Stimulated activated CD4-positive, alpha-beta T cell treated with anti-CD3 and anti-CD28 coated beads, TNF-alpha, amount 100 ng/mL, for 4 hours (primary cell): ENCODE measurements at places on chromosomes 7 and 10.

DNA sequence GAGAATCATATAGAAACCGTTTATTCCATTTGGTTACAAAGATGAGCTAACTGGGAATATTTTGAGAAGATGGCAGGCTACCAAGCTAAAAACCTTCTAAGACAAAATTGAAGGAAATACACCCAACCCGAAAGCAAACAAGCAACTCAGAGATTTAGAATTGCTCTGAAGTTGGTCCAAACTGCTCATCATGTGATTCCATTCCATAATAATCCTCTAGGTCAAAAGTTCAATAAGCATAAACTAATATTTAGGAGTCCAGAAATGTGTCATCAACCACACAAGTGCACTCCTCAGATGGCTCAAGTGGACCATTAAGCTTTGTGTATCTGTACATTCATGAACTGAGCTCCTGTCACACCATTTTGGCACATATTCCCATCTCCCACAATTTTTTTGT, 28.7 kb downstream of the DGKI start:
- DNase-seq: no peak

DNA sequence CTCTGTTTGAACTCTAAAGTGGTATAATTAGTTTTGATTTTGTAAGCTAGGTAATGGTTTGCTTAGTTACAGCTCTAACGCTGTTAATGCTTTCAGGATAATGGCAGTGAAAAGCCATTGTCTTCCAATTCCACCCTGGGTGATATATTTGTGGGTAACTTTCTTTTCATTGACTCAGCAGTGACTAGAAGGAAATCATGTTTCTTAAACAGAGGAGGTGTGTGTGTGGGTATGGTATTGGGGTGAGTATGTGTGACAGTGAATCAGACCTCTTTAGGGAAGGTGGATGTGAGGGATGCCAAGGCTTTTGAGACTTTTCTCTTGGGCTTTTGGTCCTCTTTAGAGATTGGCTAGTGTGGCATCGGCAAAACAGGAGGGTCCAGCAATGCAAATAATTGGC, 13.6 kb downstream of the ENTPD7 start:
- no peak for DNase-seq

DNA sequence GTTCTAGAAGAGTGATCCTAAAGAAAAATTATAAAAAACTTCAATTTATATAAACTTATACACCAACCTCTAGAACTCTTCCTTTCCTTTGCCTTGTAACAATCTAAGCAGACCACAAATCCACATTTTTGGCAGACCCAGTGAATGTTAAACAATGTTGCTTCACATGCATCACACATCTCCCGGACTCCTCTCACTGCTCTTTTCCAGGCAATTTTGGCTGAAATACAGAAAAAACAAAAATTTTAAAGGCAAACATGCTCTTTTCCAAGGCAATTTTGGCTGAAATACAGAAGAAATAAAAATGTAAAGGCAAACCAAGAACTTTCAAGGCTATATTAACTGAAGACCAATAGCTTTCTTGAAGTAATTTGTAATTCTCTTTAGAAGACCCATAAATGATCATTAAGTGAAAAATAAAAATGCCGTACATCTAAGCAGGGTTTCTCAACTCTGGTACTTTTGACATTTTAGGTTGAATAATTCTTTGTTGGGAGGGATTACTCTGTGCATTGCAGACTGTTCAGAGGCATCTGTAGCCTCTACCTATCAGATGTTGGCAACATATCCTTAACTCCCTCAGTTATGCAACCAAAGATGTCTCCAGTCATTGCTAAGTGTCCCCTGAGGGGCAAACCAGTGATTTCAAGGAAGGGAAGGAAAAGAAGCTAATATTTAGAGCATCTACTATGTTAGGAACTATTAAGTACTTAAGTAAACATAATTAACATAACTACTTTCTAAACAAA, 64.4 kb downstream of the NRBF2 start:
- no peak for DNase-seq

- DNase-seq: no peak
Measured at GRCh38 chr10:663466-663751, 26.1 kb downstream of the DIP2C start.

- no peak for DNase-seq
Measured at GRCh38 chr7:4715410-4715776, 33.3 kb downstream of the FOXK1 start.

- no peak for DNase-seq
Measured at GRCh38 chr10:70751356-70751755, 33.8 kb downstream of the TBATA start.
